ENCODE measurements at places on chromosomes 3 and 15. TPM values are rescaled to one million over a fixed set of nuclear protein-coding genes. Genes with fewer than 3 reads are reported as not detected.

- H3K27me3 ChIP-seq = no peaks in the 10 kb centered on the region
- peaks cover 20% of the 10 kb centered on the region for H3K4me1 ChIP-seq
- H3K36me3 ChIP-seq = peaks cover 60% of the 10 kb centered on the region
- no peak for DNase-seq
These were observed 22.2 kb upstream of the CLEC3B start for GRCh38 chr3:45003859-45004258.

DNA sequence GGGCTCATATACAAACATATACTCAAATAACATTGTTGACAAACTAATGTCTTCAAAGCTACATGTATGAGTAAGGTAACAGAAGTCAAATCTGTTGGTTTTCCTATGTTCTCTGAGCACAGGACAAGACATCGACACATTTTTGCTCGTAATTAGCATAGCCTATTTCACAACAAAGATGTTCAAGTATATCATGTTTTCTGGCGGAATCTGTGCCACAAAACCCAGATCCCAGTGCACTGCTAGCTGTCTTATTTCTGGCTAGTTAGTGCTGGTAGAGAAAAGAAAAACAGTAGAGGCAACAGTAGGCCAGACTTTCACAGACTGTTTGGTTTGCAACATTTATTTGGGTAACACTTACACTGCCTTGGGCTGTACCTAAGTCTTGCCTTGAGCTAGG lies 51.2 kb downstream of the RUBCN start:
- no peaks in the 10 kb centered on the region for H3K27me3 ChIP-seq

Gene CYP11A1
- 2.1 TPM for total RNA-seq

GRCh38 chr3:67401921-67402320 lies 252.5 kb downstream of the SUCLG2 start:
- no peak overlapping the region for H3K4me3 ChIP-seq
- DNase-seq = no peak
- no peaks in the 10 kb centered on the region for H3K4me1 ChIP-seq
- H3K36me3 ChIP-seq = peaks cover 8% of the 10 kb centered on the region
- no peaks in the 10 kb centered on the region for H3K27me3 ChIP-seq

GRCh38 chr3:111311709-111312235 lies 230.2 kb upstream of the CD96 start:
- H3K4me3 ChIP-seq = no peak overlapping the region
- H3K4me1 ChIP-seq = no peaks in the 10 kb centered on the region
- no peak overlapping the region for H3K27ac ChIP-seq
- H3K27me3 ChIP-seq = no peaks in the 10 kb centered on the region
- no peak for DNase-seq

Gene ANKRD34C
- total RNA-seq = not detected

Gene LRRC31
- not detected for total RNA-seq

Gene CPEB1
- total RNA-seq = 29.2 TPM

DNA sequence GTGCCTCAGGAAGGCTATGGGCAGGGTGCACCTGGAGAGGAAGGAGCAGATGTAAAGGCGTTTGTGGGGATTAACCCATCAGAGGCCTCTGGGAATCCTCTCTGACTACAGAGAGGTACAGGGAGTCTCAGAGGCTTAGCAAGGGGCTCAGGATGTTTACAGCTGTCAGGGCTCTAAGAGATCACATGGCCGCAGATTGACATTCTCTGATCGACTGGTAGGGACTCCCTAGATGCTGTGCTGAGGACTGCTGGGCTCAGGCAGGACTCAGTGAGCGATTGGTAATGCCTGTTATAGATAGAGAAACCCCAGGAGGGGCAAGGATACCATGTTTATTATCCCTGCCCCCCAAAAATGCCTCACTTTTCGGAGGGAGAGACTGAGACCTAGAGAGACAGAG lies 103.5 kb downstream of the CORO2B start:
- no peak overlapping the region for H3K27ac ChIP-seq
- no peak for DNase-seq
- no peaks in the 10 kb centered on the region for H3K4me1 ChIP-seq
- no peaks in the 10 kb centered on the region for H3K27me3 ChIP-seq
- H3K4me3 ChIP-seq = no peak overlapping the region
- H3K36me3 ChIP-seq = no peaks in the 10 kb centered on the region

Gene ADIPOQ
- under 0.01 TPM for total RNA-seq

GRCh38 chr15:27707257-27707656 lies 391.9 kb downstream of the OCA2 start:
- no peaks in the 10 kb centered on the region for H3K36me3 ChIP-seq
- H3K4me3 ChIP-seq = no peak overlapping the region
- H3K27me3 ChIP-seq = no peaks in the 10 kb centered on the region
- DNase-seq = peak; percentile 85
- H3K4me1 ChIP-seq = no peaks in the 10 kb centered on the region

- no peak overlapping the region for H3K27ac ChIP-seq
- no peak overlapping the region for H3K4me3 ChIP-seq
- peaks cover 3% of the 10 kb centered on the region for H3K27me3 ChIP-seq
- no peak for DNase-seq
- H3K36me3 ChIP-seq = no peaks in the 10 kb centered on the region
These were observed 3.3 kb downstream of the CNTN3 start for GRCh38 chr3:74611206-74611605.

DNA sequence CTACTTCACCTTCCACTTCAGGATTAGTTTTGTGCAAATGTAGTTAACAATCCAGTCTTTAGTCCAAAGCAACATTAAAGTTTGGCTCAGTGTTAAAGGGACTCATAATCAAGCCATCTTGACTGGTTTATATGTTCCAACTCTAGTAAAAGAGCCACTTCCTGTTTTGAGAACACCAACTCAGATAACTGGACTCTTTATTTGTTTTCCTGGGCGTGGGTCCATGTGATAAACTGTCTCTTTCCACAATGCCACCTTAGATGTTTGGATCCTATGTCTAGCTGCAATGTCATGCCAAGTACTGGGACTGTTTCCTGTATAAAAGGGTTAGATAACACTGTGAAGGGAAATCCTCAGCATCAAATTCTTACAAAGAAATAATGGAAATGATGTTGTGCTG lies 545.0 kb downstream of the PYDC2 start:
- H3K36me3 ChIP-seq = no peaks in the 10 kb centered on the region
- DNase-seq = no peak
- no peaks in the 10 kb centered on the region for H3K4me1 ChIP-seq
- no peak overlapping the region for H3K27ac ChIP-seq

DNA sequence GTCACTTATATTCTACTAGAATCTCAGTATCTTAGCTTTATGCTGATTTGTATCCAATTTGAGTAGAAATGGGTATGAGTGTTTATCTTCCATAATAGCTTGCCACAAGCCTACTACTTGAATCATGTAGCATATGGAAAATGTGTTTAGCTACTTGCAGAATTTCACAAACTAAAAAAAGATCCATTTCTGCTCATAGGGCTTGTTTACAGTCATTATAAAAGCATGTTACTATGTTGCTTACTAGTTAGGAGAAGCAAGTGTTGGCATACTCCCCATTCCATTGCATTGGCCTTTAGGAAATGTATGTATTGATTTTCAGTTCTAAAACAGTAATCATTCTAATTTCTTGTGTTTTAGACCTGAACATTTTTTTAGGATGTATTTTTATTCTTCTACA lies 939.2 kb downstream of the NAALADL2 start:
- no peak overlapping the region for H3K27ac ChIP-seq
- no peak overlapping the region for H3K4me3 ChIP-seq
- no peaks in the 10 kb centered on the region for H3K36me3 ChIP-seq
- no peaks in the 10 kb centered on the region for H3K27me3 ChIP-seq
- H3K4me1 ChIP-seq = no peaks in the 10 kb centered on the region
- no peak for DNase-seq

DNA sequence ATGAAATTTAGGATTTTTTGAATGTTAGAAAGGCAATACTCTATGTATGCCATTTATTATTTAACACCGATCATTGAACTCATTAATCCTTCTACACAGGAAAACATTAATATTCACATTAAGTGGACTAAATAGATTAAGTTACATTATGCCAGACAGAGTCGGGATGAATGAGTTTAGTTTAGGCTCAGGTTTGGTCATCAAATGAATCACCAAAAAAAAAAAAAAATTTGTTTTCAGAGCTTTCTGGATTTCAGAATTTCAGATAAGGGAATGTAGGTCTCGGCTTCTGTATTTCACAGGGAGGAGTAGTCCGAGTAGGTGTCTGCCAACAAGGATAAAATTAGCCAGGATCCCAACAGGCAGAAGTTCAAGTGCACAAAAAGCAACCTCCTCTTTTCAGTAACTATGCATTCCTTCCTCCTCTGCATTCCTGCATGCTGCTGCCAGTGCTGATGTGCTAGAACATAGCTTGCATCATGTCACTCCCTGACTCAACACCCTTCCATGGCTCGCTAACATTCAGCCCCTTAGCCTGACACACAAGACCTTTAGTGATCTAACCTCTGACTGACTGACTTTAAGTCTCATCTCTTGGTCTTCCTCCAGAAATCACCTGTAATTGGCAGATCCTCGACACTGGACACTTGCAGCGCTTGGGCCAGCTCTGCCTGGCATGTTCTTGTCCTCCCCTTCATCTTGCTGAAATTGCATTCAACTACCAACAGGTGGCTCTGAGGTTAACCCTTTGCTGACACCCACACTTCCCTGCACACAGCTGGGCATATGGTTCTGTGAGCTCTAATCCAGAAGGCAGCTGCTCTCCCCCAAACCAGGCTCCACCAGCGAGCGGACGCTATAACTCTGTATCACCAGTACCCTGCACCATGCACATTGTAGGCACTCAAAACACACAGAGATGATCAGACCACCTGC lies 145.4 kb upstream of the PROK2 start:
- H3K36me3 ChIP-seq = no peaks in the 10 kb centered on the region
- H3K4me1 ChIP-seq = peaks cover 5% of the 10 kb centered on the region
- H3K4me3 ChIP-seq = no peak overlapping the region
- peaks cover 28% of the 10 kb centered on the region for H3K27me3 ChIP-seq

Gene CACNA1D
- total RNA-seq = 0.29 TPM

- no peaks in the 10 kb centered on the region for H3K4me1 ChIP-seq
- no peak overlapping the region for H3K4me3 ChIP-seq
- no peaks in the 10 kb centered on the region for H3K36me3 ChIP-seq
- no peak overlapping the region for H3K27ac ChIP-seq
- DNase-seq = no peak
These were observed 226.9 kb downstream of the IL5RA start for GRCh38 chr3:2883283-2883682.

Gene ZMYND10
- 2.9 TPM for total RNA-seq

DNA sequence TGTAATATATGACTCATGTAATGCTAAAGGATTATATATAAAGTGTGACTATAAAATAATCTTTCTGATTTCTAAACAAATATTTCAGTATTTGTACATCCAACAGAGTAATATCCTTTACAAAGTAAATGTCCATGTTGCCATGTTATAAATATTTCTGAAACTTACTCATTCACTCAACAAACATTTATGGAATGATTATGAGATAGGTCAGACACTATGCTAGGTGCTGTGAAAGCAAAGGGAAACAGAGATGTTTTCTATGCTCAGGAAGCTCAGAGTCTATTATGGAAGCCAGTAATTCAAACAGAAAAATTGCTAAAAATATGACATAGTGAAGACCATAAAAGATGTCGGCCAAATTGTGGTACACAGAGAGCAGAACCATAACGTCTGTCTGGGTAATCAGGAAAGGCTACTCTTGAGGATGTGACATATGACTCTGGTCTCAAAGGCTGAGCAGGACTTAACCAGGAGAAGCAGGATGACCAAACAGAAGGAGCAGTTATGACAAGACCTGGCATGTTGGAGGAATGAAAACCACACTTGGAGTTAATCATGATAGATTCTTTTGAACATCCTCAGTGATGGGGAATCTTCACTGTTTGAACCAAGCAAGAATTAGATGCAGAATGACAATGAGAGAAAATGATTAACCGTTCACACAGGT lies 39.0 kb upstream of the MYO5C start:
- H3K36me3 ChIP-seq = peaks cover 7% of the 10 kb centered on the region
- H3K27ac ChIP-seq = peak overlapping the region; percentile 74
- no peak overlapping the region for H3K4me3 ChIP-seq
- no peak for DNase-seq

Gene KBTBD8
- total RNA-seq = 3.8 TPM

DNA sequence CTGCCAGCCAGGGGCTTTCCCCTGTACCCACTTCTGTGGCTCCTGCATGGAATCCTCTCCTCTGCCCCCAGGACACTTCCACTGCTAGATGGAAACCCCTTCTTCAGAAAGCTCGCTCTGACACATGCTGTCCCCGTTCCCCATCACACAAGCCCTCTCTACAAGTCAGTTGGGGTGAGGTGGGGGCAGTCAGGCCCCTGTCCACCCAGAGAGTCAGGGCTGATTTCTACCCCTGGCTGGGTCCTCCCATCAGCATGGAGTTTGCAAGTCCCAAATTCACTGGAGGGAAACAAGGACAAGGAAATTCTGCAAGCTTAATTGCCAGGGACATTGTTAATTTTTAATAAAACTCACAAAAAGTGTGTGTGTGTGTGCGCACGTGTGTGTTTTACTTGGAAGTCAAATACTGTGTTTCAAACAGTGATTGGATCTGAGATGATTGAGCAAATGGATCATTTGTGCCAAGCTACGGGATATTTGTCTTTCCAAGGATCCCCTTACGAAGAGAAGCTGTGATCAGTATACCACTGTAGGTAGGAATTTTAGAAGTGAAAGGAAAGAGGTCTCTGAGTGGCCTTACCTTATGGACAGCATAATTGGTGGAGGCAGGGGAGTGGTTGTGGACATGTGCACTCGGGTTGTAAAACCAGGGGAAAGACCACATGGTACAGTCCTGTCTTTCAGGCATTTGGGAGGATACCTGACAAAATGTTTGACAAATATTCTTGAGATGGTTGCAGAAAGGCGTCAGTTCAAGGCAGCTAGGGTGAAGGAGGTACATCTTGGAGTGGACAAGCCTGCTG lies 1.5 kb upstream of the AMOTL2 start:
- DNase-seq = no peak
- H3K36me3 ChIP-seq = peaks cover 25% of the 10 kb centered on the region
- H3K27ac ChIP-seq = no peak overlapping the region
- H3K4me1 ChIP-seq = peaks cover 25% of the 10 kb centered on the region
- H3K27me3 ChIP-seq = no peaks in the 10 kb centered on the region

GRCh38 chr15:67089217-67090193 lies 24.1 kb downstream of the SMAD3 start:
- no peak overlapping the region for H3K4me3 ChIP-seq
- peaks cover 79% of the 10 kb centered on the region for H3K4me1 ChIP-seq
- peaks cover 54% of the 10 kb centered on the region for H3K36me3 ChIP-seq
- H3K27ac ChIP-seq = peak overlapping the region; percentile 90

Gene EFCAB12
- total RNA-seq = under 0.01 TPM

DNA sequence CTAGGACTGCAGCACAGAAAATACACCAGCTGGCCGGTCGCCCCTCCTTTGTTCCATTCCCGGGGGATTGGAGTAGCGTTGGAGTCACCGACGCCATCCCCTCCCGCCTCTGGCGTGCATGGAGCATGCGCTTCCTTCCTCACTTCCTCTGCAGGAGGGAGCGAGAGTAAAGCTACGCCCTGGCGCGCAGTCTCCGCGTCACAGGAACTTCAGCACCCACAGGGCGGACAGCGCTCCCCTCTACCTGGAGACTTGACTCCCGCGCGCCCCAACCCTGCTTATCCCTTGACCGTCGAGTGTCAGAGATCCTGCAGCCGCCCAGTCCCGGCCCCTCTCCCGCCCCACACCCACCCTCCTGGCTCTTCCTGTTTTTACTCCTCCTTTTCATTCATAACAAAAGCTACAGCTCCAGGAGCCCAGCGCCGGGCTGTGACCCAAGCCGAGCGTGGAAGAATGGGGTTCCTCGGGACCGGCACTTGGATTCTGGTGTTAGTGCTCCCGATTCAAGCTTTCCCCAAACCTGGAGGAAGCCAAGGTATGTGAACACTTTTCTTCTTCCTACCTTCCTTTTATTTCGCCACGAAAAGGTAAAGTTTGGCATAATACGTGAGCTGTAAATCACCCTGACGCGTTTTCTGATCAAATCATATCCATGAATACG lies at the start of gene SCG3:
Gene SCG3, plus strand, starts transcription at position 201 of the 661 bp plus-strand sequence. Its CDS starts 253 bp downstream, at position 454.
- H3K27me3 ChIP-seq = no peaks in the 10 kb centered on the region
- no peak within 1 kb of the TSS for H3K4me3 ChIP-seq
- no peaks in the 10 kb centered on the region for H3K4me1 ChIP-seq
- peak; percentile 32 for DNase-seq
- no peak within 1 kb of the TSS for H3K27ac ChIP-seq
